A549 treated with AZD2906 at 1 μM for 4 hours (cell line): ENCODE measurements at places on chromosomes 3 and 15. TPM values are rescaled to one million over a fixed set of nuclear protein-coding genes. Genes with fewer than 3 reads are reported as not detected.

GHRL gene
- total RNA-seq = not detected in 5 replicates

PRKAR2A gene
- 15.5 to 20.2 TPM (median 18.7 TPM) in 5 replicates for total RNA-seq

ACAA1 gene
- 40.2 to 49.9 TPM (median 47.3 TPM) in 5 replicates for total RNA-seq

SLC12A8 gene
- 1.3 to 2.3 TPM (median 1.6 TPM) in 5 replicates for total RNA-seq

ZMYND10 gene
- 0.91 to 1.8 TPM (median 1.2 TPM) in 5 replicates for total RNA-seq

CACNA2D2 gene
- 0.45 to 0.71 TPM (median 0.53 TPM) in 5 replicates for total RNA-seq

MRPS22 gene
- total RNA-seq = 42.2 to 50.6 TPM (median 42.4 TPM) in 5 replicates

LIPC gene
- total RNA-seq = 0.03 to 0.31 TPM (median 0.14 TPM) in 4 of 5 replicates, not detected in the other

HHATL gene
- not detected in 5 replicates for total RNA-seq

PLA1A gene
- total RNA-seq = 0.17 to 0.53 TPM (median 0.30 TPM) in 5 replicates

RAD54L2 gene
- total RNA-seq = 3.2 to 5.0 TPM (median 3.6 TPM) in 5 replicates

SUCNR1 gene
- total RNA-seq = 0.07 to 0.18 TPM (median 0.09 TPM) in 5 replicates

ATP13A4 gene
- 0.15 TPM in 1 of 5 replicates, not detected in the others for total RNA-seq

PLA2G4E gene
- 0.06 TPM in 1 of 5 replicates, not detected in the others for total RNA-seq

KIF7 gene
- total RNA-seq = 3.4 to 5.1 TPM (median 4.1 TPM) in 5 replicates

ISLR gene
- total RNA-seq = 0.21 to 0.39 TPM (median 0.29 TPM) in 5 replicates

TM4SF1 gene
- total RNA-seq = 926 to 1,718 TPM (median 1,133 TPM) in 5 replicates

RPS17 gene
- total RNA-seq = 3,702 to 4,133 TPM (median 4,057 TPM) in 5 replicates
